ENCODE measurements at places on chromosomes 2 and 18.

DNA sequence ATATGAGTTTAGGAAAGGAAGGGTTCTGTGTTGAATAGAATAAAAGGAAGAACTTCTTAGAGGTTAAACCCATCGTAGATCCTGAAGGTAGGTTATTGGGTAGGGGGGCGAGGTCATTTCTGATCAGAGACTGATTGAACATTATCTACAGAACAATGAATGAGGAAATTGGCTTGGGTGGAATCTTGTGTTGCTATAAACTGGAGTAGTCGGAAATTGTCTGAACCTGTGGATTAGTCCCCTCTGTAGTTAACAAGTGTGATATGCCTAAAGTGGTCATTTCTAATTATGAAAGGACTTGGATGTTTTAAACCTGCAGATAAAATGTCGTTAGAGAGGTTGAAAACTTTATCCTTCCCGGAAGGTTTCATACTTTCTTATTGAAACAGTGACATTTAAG lies 42.1 kb downstream of the EML4 start:
- DNase-seq: no peak

GRCh38 chr2:104664672-104665071 lies 189.2 kb upstream of the POU3F3 start:
- no peak for DNase-seq

DNA sequence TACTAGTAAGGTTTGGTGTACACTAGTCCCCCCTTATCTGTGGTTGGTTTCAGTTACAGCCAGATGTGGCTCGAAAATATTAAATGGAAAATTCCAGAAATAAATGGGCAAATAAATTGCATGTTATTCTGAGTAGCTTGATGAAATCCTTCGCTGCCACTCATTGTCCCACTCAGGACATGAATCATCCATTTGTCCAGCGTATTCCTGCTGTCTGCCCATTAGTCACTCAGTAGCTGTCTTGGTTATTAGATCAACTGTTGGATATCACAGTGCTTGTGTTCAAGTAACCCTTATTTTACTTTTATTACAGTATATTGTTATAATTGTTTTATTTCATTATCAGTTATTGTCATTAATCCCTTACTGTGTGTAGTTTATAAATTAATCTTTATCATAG lies 21.7 kb downstream of the ZDBF2 start:
- DNase-seq: no peak

GRCh38 chr2:162073888-162074631 lies at the start of gene DPP4:
Gene DPP4 (minus strand): TSS chr2:162074215. CDS start chr2:162073981, 234 bp downstream.
- no peak for DNase-seq

GRCh38 chr2:130832296-130832940 lies 4.3 kb upstream of the ARHGEF4 start:
- DNase-seq: no peak

GRCh38 chr18:74980669-74981068 lies 228.3 kb downstream of the PTGR3 start:
- DNase-seq: no peak

GRCh38 chr2:75211266-75211770 lies 12.0 kb upstream of the TACR1 start:
- DNase-seq: no peak

- no peak for DNase-seq
Observed at GRCh38 chr2:208319391-208319790, 53.3 kb downstream of the PIKFYVE start.

- no peak for DNase-seq
Observed at GRCh38 chr2:134099273-134099672, 154.6 kb upstream of the MGAT5 start.

DNA sequence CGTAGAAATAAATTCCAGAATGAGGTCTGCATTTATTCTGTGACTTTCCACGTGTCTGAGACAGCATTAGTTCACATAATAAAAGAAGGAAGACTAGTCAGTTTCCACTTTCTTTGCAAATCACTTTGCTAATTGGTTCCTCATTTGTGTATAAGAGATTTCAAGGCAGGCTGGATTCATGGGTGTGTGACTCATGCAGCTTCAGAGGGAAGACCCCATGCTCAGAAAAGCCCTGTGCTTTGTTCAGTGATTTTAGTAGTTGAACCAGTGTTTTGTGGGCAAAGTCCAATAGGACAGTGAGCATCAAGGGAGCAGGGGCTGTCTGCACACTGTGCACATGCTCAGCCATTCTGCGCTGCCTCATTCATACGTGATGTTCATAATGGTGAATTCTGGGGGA lies 297.8 kb downstream of the DLGAP1 start:
- no peak for DNase-seq

DNA sequence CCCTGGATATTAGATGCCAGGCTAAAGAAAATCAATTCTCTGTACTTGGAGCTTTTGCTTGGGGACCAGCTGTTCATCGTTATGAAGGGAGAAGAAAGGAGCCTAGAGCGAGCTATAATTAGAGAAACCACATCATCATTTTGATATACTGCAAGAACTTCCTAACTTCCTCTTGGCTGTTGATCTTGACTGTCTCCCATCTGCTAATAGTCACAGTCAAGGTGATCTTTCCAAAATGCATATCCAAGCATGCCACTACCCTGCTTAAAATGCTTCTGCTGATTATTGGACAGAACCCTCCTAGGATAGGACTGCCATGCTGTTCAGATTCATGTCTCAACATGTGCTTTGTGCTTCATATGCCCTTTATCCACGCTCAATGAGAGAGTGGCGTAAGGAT lies 54.8 kb downstream of the RAPGEF4 start:
- no peak for DNase-seq

GRCh38 chr18:61896757-61897156 lies 4.0 kb upstream of the RNF152 start:
- no peak for DNase-seq

DNA sequence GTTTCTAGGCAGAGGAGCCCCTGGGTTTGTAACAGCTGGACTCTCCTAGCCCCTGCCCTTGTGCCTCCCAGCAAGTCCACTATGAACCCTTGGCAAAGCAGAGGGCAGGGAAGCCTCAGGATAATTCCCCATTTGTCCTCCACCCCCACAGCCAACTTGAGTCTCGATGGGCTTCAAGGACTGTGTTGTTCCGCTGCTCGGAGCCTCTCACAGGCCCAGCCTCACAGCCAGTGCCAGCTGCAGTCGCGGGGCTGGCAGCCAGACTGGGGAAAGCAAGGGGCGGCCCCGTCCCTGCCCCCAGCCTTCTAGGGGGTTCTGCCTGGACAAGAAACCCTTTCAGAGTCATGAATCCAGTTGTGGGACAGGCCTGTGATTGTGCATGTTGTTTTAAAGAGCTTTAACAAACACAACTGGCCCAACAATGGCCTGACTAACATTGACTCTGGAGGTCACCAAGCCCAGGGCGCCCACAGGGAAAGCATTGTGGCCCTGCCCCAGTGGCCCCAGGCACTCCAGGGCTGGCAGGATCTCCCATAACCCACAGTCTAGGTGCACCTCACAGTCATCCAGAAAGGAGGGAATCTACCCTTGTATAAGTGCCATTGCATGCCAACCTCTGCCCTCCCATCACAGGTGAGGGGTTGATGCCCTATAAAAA lies 71.8 kb upstream of the DAPL1 start:
- no peak for DNase-seq

DNA sequence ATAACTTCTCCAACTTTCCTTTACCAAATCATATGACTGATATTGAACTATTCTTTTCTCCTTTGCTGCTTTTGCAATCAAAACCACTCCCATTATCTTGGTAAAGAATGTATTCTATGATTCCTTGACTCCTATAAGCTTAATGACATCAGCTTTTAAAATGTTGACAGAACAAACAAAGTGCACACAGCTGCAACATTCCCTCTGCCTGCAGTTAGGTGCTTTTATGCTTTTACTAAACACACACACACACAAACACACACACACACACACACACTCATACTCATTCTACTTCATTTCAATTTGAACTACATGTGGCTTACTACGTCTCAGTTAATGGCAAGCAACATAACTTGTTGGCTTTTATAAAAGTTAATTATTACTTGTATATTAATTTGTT lies 946.6 kb downstream of the DPP10 start:
- no peak for DNase-seq

DNA sequence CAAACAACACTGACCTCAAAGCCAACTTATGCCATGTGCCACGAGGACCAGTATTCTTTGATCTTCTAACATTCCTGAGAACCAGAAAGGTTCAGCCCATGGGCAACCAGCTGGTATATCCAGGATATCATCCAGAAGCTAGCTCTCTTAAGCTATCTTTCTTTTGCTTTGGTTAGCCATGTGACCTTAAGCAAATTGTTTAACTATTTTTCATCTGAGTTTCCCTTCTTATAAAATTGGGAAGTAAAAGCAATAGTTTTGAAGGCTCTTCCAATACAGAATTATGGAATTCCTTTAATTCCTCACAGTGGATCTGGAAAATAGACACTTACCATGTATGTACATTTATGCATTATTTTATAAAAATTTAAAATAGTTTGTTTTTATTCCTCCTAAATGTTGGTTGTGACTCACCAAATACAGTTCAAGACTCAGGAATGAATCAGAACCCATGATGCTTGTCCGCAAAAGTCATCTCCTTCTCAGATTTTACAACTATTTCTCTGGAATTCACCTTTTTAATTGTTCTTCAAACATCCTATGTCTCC lies 435.7 kb downstream of the ZEB2 start:
- no peak for DNase-seq

DNA sequence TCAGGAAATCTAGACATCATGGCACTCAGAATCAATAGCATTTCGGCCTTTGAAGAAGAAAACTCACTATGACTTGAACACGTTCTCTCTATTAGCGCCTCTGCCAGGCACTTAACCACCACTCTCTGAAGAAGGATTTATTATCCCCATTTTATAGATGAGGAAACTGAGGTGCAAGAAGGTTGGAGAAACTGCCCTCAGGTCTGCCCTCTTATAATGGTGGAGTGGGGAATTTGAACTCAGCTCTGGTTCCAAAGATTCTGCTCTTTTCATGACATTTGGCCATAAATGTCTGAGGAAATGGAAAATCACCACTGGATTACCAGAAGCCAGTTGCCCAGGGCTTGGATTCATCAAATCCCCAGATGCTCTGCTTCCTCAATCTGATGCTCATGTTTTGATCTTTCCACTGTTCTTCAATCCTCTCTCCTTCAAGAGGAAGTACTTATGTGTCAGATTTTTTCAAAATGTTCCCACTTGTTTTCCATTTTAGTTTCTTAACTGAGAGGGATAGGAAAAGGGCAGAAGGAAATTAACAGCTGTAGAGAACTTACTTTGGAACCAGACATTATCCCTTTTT lies 68.1 kb downstream of the ANTXR1 start:
- DNase-seq: no peak

DNA sequence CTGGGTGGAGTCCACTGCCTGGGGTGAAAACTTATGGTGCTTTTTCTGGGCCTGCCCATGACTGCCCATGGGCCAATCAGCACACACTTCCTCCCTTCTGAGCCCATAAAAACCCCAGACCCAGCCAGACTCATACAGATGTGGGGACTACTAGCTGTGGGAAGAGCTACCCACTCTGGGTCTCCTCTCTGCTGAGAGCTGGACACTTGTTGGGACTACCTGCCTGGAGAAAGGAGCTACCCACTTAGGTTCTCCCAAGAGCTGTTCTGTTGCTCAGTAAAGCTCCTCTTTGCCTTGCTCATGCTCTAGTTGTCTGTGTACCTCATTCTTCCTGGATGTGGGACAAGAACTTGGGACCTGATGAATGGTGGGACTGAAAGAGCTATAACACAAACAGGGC lies 119.6 kb upstream of the SLC38A11 start:
- DNase-seq: no peak

DNA sequence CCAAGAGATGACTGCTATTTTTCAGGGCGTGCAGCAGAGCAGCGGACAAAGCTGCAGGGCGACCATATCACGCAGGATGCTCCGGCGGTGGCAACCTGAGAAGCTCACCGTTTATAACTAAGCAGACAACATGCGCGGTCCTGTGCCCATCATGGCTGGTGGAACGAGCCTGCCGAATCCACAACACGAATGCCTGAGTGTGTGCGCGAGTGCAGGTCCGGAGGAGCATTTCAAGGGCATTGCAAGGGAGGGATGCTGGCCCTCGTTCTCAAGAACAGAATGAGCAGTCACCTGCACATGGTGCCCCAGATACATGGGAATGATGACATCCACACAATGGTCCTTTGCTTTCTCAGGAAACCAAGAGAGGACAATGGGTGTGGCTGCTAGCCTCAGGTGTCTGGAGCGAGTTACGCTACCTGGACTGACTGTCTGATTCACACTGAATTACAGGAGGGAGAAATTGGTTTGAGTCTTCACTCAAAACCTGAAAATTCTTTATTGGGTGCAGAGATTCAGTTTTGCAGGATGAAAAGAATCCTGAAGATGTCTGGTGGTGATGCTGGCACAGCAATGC lies 39.8 kb downstream of the TBC1D8 start:
- no peak for DNase-seq

- peak; percentile 89 for DNase-seq
Observed at GRCh38 chr18:79934311-79935097, 16.9 kb downstream of the SLC66A2 start.

DNA sequence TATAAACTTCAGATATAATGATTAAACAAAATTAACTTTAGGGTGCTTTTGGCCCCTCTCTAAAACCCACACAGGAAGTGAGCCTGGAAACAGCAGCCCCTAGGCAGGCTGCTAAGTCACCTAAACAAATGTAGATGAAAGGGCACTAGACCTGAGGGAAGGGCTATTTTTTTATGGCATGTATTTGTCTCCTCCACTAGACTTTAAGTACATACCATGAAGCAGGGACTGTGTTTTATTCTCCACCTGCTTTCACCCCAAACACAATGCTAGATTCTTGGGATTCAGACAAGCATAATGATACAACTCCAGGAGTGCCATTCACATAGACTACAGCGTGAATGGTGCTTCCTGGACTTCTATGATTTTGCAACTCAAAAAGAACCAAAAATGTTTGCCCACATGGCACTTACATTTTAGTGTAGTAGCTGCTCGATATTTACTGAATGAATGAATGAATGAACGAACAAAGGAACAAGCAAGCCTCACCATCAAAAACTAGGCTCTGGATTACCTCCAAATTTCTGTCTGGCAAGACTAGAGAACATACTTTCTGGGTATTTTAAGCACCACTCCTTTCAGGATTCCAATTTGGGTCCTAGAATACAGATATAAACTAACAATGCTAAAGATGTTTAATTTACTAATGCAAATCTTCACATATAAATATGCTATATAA lies 10.1 kb downstream of the ATAD2B start:
- DNase-seq: peak; percentile 17

GRCh38 chr2:128986026-128986715 lies 667.5 kb upstream of the HS6ST1 start:
- DNase-seq: no peak

- DNase-seq: no peak
Observed at GRCh38 chr18:10923551-10924070, 225.8 kb downstream of the PIEZO2 start.

- no peak for DNase-seq
Observed at GRCh38 chr2:151971301-151972051, 127.4 kb downstream of the CACNB4 start.

DNA sequence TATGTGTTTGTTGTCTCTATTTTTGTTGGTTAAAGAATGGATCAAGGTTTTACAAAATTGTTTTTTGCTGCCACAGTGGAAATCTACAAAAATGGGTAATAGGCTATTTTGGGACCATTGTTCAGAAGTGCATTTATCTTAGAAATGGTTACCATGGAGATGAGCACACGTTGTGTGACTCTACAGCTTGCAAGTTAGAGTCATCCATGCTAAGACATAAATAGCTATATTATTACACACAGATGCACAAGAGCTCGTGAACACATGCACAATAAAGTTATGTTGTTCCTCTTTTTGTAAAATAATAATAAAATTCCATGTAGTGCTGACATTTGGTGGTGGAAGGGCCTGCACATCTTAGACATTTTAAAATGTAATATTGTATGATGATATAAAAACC lies 15.5 kb upstream of the DUSP19 start:
- no peak for DNase-seq

GRCh38 chr2:169438466-169439072 lies 40.7 kb upstream of the BBS5 start:
- no peak for DNase-seq

- DNase-seq: no peak
Observed at GRCh38 chr2:197800091-197800490, 4.3 kb upstream of the PLCL1 start.

Measured in GF-D8 (cell line).